ENCODE measurements at places on chromosomes 16 and 17.

DNA sequence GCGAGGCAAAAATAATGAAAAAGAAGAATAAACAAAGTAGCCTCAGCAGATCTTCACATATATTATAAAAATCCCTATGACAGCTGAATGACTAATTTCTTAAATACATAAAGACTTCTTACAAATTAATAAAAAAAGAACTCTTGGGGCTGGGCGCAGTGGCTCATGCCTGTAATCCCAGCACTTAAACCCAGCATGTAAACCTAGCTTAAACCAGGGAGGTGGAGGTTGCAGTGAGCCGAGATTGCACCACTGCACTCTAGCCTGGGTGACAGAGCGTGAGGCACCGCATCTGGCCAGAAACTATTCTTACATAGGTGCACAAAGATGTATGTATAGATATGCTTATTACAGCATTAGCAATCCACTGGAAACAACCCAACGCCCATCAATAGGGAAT lies 27.7 kb downstream of the C17orf100 start:
- no peak for DNase-seq

GRCh38 chr16:1057252-1057932 lies 15.2 kb upstream of the SSTR5 start:
- DNase-seq: peak; percentile 97

DNA sequence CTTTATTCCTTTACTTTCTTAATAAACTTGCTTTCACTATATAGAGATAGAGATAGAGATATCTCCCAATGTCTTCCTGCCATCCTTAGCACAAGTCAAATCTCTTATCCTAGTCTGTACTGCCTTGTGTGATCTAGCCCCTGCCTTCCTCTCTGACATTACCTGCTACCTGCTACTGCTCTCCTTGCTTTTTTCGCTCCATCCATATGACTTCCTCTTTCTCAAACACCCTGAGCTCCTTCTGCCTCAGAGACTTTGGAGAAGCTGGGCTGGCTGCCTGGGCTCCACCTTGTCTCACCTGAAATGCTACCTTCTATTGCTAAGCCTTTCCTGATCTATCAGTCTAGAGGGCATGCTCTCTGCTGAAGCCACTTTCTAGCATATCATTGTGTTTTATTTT lies 24.7 kb upstream of the WSB1 start:
- DNase-seq: no peak

DNA sequence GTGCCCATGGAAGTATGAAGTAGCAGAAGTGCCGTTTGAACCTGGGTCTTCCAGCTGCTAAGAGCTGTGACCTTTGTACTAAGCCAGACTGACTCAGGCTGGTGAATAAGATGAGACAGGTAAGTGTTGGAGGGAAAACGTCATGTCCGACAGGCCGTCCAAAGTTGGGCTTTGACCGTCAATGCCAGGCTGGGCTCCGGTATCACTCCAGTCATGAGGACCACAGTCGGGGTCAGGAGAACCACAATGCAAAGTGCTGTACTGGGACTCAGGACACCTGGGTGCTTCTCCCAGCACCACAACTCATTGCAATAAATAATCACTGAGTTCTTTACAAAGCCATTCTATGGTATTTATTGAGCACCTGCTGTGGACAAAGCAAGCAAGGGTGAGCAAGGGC lies 268.6 kb downstream of the HAPSTR1 start:
- DNase-seq: no peak

GRCh38 chr17:68197091-68197996 lies 50.5 kb upstream of the AMZ2 start:
- peak; percentile 80 for DNase-seq

DNA sequence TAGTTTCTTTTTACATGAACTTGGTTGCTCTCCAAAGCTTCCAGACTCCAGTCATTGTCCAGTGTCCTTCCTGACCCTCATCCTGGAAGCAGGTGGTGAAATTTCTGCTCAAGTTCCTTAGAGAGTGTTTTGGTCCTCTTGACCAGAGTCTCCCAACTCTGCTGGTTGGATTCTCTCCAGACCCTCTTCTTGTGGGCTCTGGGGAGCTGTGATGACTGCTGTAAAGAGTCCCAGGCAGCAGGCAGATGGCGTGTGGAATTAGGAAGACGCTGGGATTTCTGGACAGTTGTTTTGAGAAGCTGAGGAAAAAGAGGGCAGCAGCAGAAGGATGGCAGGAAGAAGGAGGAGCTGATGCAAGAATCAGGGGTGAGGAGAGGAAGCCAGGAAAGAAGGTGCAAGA lies 1.6 kb upstream of the SEZ6 start:
- DNase-seq: no peak

GRCh38 chr16:65125322-65125721 lies 3.5 kb upstream of the CDH11 start:
- DNase-seq: no peak

GRCh38 chr16:81107511-81107910 lies 11.3 kb upstream of the GCSH start:
- DNase-seq: no peak
